ENCODE measurements at places on chromosomes 6 and 20. TPM values are rescaled to one million over a fixed set of nuclear protein-coding genes. Genes with fewer than 3 reads are reported as not detected.

The TAF4 gene
- 2.3 TPM for total RNA-seq

The HS3ST5 gene
- total RNA-seq = not detected

The WFDC12 gene
- not detected for total RNA-seq

- no peak for DNase-seq
Observed at GRCh38 chr6:9168669-9169068, 733.3 kb upstream of the SLC35B3 start.

GRCh38 chr20:29306390-29307072 is 1950.9 kb upstream of the DEFB115 start:
- DNase-seq = no peak

DNA sequence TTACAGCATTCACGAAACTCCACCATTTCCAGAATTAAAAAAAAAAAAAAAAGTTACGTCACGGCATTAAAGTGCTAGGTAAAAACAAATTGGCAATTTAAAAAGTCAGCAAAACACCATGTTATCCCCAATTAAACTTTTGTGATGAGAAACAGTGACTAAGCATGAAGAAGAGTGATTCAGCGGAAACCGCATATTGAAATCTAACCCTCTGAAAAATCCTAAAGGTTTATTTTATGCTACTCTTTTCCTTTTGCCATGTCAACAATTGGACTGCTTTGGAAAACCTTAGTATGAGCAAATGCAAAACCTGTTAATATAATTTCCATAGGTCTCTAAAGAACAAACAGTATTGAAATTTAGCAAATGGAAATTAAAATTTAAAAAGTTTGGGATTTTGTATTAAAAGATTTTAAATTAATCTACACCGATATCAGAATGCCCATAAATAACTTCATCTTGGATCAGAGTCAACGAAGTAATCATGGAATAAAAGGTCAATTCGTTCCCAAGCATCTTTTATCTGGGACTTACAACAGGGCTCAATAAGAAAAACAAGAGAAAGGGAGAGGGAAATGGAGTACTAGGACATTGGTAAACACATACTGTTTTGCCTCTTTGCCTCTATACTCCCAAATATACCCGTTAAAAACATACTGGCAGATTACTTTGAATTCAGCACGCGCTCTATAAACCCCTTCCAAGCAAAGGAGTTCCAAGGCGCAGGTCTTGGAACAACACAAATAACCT is 1.1 kb downstream of the FBXO30 start:
- DNase-seq = peak; percentile 77

- no peak for DNase-seq
Observed at GRCh38 chr6:66965227-66965626, 1258.2 kb upstream of the EYS start.

GRCh38 chr6:29131691-29132090 is 23.8 kb downstream of the OR2J3 start:
- no peak for DNase-seq

- no peak for DNase-seq
Observed at GRCh38 chr6:21325201-21325856, 268.2 kb upstream of the SOX4 start.

- DNase-seq = no peak
Observed at GRCh38 chr20:54123587-54124180, 50.1 kb downstream of the CYP24A1 start.

- DNase-seq = no peak
Observed at GRCh38 chr6:73377225-73377624, 7.5 kb upstream of the OOEP start.
